ENCODE measurements at places on chromosomes 1 and 21.

DNA sequence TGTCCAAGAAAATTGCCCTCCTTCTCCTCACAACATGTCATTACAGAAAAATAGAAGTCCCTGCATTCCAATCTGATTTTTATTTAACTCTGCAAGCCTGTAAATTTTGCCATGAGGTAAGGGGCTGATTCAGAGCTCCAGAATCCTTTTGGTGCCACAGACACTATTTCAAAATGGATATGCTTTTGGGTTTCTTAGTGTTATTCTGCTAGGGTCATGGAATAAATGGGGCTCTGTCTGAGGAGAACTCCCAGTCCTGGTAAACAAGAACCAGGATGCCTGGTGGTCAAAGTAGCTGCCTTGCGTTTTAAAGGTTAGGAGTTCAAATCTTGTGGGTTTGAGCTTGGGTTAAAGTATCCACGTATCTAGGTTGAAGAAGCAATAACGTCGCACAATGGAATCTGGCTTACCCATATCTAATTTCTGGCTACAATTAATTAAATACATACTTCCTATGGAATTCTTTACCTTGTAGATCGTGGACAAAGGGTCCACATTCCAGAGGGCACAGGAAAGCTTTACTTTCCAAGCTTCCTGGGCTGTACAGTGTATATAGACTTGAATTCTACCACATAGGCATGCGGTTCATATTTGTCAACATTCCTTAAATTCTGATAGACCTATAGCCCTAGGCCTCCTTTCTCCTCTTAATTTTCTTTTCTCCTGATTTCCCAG is 98.0 kb upstream of the CDC42BPA start:
- DNase-seq, result peak; percentile 48
- peaks cover 2% of the 10 kb centered on the region for H3K4me1 ChIP-seq
- no peaks in the 10 kb centered on the region for H3K36me3 ChIP-seq
- no peaks in the 10 kb centered on the region for H3K27me3 ChIP-seq

GRCh38 chr1:63068626-63069025 is 253.7 kb upstream of the FOXD3 start:
- no peak overlapping the region for H3K4me3 ChIP-seq
- no peak for DNase-seq
- no peak overlapping the region for H3K27ac ChIP-seq
- no peaks in the 10 kb centered on the region for H3K4me1 ChIP-seq

GRCh38 chr1:168065506-168065905 is 71.2 kb downstream of the GPR161 start:
- no peak overlapping the region for H3K27ac ChIP-seq
- no peak overlapping the region for H3K4me3 ChIP-seq
- H3K27me3 ChIP-seq, result no peaks in the 10 kb centered on the region
- DNase-seq, result no peak
- no peaks in the 10 kb centered on the region for H3K4me1 ChIP-seq

DNA sequence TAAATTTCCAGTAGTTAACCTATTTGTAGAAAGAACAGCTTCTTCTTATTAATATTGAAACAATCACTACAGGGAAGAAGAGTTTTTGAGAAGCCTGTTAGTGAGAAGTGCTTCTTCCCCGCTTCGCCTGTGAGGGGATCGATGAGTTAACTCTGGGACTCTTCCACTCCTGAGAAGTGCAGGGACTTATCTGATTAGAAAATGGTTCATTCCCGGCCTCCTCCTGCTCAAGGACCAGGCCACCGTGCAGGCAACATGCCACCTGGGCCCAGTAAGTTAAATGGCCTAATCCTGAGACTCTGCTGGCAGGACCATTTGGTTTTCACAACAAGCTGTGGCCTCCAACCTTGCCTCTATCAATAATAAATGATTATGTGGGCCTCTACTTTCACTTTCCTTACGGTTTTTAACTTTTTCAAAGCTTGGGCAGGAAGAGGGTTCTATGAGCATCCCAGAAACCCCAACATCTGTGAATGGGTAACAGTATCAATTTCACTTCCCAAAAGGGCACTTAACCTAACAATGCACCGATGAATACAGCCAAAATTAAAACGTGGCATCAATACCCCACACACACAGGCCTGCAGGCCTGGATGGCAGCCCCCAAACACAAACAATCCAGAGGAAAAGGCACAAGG is 33.1 kb downstream of the SIPA1L2 start:
- DNase-seq, result peak; percentile 22
- H3K4me1 ChIP-seq, result peaks cover 28% of the 10 kb centered on the region
- H3K27me3 ChIP-seq, result no peaks in the 10 kb centered on the region

GRCh38 chr1:197994907-197995407 is 77.8 kb downstream of the LHX9 start:
- DNase-seq, result no peak
- no peaks in the 10 kb centered on the region for H3K27me3 ChIP-seq
- no peak overlapping the region for H3K27ac ChIP-seq
- no peaks in the 10 kb centered on the region for H3K36me3 ChIP-seq

DNA sequence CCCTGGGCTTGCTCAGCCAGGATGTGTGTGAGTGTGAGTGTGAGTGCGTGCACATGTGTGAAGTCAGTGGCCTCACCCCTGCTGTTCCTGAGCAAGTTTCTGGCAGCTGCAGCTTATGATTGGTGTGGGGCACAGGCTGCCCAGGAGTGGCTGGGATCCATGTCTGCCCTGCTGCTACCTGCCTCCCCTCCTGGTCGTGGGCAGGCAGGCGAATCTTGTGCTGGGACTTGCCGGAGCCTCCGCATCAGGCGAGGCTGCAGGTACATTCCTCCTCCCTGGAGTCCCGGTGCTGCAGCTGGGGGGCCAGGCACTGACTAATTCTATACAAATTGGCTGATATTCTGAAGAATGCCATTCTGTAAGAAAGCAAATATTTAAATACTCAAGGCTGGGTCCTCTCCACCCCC is 85.6 kb upstream of the WNT4 start:
- H3K4me1 ChIP-seq, result peaks cover 6% of the 10 kb centered on the region
- no peak overlapping the region for H3K4me3 ChIP-seq

DNA sequence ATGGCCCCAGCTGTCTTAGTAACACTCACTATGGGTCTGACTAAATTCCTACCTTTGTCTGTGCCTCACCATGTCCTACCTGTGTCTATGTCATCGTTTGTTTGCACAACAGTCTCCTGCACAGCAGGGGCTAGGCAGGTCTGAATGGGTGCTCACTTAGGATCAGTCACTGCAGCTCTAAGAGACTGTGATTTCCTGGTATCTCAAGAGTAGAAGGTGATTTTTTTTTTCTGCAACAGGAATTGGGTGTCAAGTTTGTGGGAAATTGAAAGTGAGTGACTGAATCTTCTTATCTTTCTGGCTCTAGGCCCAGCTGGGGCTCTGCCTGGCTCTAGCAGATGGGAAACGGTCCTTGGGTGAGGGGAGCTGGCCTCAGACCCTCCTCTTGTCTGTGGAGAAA is 46.4 kb upstream of the TRABD2B start:
- DNase-seq, result no peak
- no peaks in the 10 kb centered on the region for H3K36me3 ChIP-seq
- peaks cover 19% of the 10 kb centered on the region for H3K27me3 ChIP-seq
- H3K27ac ChIP-seq, result no peak overlapping the region
- H3K4me3 ChIP-seq, result no peak overlapping the region

- H3K4me1 ChIP-seq, result no peaks in the 10 kb centered on the region
- H3K27me3 ChIP-seq, result no peaks in the 10 kb centered on the region
- no peak overlapping the region for H3K27ac ChIP-seq
- no peak for DNase-seq
These were observed 516.9 kb downstream of the AMY1C start for GRCh38 chr1:104266612-104267011.

GRCh38 chr1:90486134-90486824 is 230.8 kb downstream of the BARHL2 start:
- H3K4me3 ChIP-seq, result no peak overlapping the region
- H3K36me3 ChIP-seq, result no peaks in the 10 kb centered on the region
- DNase-seq, result no peak
- no peaks in the 10 kb centered on the region for H3K27me3 ChIP-seq

- H3K36me3 ChIP-seq, result no peaks in the 10 kb centered on the region
- H3K27ac ChIP-seq, result no peak overlapping the region
- H3K4me3 ChIP-seq, result no peak overlapping the region
- H3K4me1 ChIP-seq, result peaks cover 4% of the 10 kb centered on the region
These were observed 49.1 kb downstream of the TRPM2 start for GRCh38 chr21:44402323-44403105.

DNA sequence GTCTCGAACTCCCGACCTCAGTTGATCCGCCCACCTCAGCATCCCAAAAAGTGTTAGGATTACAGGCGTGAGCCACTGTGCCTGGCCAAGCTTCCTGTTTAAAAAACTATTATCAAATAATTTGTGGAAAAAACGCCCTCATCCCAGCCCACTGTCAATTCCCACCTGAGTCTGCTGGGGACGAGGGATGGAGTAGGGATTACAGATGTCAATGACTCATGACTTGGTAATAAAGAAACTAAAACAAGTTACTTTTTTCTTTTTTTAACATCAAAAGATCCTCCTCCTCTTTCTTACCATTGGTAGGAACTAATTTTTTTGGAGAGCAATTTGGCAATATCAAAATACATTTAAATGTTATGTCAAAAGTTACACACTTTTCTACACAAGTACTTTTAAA is 9.7 kb downstream of the CNN3 start:
- no peaks in the 10 kb centered on the region for H3K27me3 ChIP-seq
- no peak overlapping the region for H3K4me3 ChIP-seq
- H3K36me3 ChIP-seq, result peaks cover 7% of the 10 kb centered on the region
- DNase-seq, result no peak
- no peak overlapping the region for H3K27ac ChIP-seq

- peaks cover 4% of the 10 kb centered on the region for H3K27me3 ChIP-seq
- no peak overlapping the region for H3K27ac ChIP-seq
- no peak overlapping the region for H3K4me3 ChIP-seq
- H3K4me1 ChIP-seq, result no peaks in the 10 kb centered on the region
These were observed 29.7 kb downstream of the AJAP1 start for GRCh38 chr1:4684136-4684535.

- H3K27me3 ChIP-seq, result peaks cover 4% of the 10 kb centered on the region
- H3K4me3 ChIP-seq, result no peak overlapping the region
- H3K27ac ChIP-seq, result no peak overlapping the region
These were observed 21.6 kb downstream of the SYT14 start for GRCh38 chr1:209959623-209960022.

DNA sequence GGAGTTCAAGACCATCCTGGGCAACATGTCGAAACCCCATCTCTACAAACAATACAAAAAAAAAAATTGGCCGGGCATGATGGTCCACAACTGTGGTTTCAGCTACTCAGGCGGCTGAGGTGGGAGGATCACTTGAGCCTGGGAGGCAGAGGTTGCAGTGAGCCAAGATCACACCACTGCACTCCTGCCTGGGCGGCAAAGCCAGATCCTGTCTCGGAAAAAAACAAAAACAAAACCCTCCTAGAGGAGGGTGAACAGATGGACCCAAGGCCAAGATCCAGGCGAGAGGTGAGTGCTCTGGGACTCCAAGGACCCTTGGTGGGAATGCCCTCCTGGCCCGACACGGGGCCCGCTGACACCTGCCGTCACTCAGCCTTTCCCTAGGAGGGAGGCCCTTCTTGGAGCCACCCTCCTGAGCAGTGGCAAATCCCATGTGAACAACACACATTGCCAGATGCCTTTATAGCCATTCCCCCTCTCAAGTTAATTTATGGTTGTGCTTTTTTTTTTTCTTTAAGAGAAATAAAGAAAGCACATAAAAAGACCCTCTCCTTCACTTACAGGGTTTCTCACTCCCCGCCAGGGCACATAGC is 380 bp downstream of the TFF2 start:
- H3K27me3 ChIP-seq, result peaks cover 13% of the 10 kb centered on the region
- peaks cover 4% of the 10 kb centered on the region for H3K4me1 ChIP-seq
- H3K36me3 ChIP-seq, result no peaks in the 10 kb centered on the region
- no peak overlapping the region for H3K4me3 ChIP-seq

DNA sequence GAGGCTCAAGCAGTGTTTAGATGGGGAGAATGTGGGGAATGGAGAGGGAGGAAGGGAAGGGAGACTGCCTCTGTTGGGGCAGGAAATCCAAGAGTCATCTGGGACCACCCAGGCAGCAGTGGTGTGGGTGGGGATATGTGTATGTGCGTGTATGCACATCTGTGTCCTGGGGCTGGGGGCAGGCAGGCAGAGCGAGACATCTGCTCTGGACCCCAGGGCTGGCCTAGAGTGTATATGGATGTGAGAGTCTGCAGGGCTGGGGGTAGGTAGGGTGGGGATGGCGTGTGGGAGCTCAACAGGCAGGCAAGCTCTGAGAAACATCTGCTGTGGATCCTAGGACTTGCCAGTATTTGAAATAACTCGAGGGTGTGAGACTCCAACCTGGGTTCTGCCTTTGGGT is 3.5 kb downstream of the PTCH2 start:
- H3K4me3 ChIP-seq, result no peak overlapping the region
- no peak for DNase-seq
- no peaks in the 10 kb centered on the region for H3K27me3 ChIP-seq

GRCh38 chr1:10152709-10153284 is 57.6 kb upstream of the KIF1B start:
- H3K27me3 ChIP-seq, result no peaks in the 10 kb centered on the region
- no peak overlapping the region for H3K27ac ChIP-seq
- H3K4me1 ChIP-seq, result no peaks in the 10 kb centered on the region
- H3K36me3 ChIP-seq, result peaks cover 45% of the 10 kb centered on the region
- peak; percentile 48 for DNase-seq

DNA sequence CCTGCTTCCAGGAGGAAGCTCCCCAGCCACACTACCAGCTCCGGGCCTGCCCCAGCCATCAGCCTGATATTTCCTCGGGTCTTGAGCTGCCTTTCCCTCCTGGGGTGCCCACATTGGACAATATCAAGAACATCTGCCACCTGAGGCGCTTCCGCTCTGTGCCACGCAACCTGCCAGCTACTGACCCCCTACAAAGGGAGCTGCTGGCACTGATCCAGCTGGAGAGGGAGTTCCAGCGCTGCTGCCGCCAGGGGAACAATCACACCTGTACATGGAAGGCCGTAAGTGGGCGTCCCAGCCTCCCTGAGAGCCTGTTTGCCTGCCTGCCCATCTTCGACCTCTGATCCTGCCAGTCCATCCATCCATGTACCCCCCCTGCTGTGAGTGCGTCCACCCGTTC is 3.6 kb downstream of the ECM1 start:
- H3K27ac ChIP-seq, result no peak overlapping the region
- DNase-seq, result no peak
- peaks cover 22% of the 10 kb centered on the region for H3K4me1 ChIP-seq
- peaks cover 24% of the 10 kb centered on the region for H3K36me3 ChIP-seq

DNA sequence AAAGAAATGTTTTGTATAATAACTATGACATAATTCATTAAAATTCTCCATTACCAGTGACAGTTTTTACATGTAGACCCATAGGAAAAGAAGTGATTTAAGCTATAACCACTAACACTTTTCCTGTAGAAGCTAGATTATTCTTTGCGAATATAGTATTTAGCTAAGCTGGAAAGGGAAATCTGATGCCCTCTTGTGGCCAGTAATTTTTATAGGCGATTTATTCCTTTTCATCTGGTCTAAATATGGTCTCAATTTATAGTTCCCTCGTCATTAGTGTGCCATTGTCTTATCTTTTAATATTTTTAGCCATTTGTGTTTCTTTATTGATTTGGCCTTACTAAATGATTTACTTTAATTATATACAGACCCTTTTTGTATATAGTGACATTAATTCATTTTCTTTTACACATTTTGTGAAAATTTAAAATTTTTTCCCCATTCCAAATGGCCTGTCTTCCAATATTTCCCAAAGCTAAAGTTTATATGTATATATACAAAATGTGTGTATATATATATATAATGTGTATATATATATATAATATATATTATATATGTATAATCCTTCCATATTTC is 26.7 kb downstream of the BTG3 start:
- no peaks in the 10 kb centered on the region for H3K36me3 ChIP-seq
- no peak overlapping the region for H3K4me3 ChIP-seq
- no peak overlapping the region for H3K27ac ChIP-seq
- no peaks in the 10 kb centered on the region for H3K4me1 ChIP-seq
- H3K27me3 ChIP-seq, result no peaks in the 10 kb centered on the region
